ENCODE measurements at places on chromosomes 2 and 18. TPM values are rescaled to one million over a fixed set of nuclear protein-coding genes. Genes with fewer than 3 reads are reported as not detected.
A peak's percentile ranks its signal among the peaks of the same experiment; 100 is the strongest.

DNA sequence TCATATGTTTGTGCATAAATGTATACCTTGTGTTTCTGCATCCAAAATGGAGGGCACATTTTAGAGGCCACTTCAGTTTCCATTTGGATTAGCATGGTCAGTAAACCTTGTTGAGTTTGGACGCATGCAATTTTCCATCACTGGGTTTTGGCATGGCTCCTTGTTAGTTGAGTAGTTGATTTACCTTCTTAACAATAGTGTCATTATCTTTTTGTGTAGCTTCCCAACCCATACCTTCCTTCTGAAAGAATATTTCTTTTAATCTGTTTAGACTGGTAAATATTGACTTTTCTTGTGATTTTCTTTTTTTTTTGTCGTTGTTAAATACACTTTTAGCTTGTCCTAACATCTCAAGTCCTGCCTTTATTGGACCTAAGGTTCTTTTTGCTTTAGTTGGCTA lies 15.5 kb downstream of the RPIA start:
- no peak for DNase-seq

- DNase-seq: no peak
These were observed 103.2 kb downstream of the LRATD1 start for GRCh38 chr2:14735696-14736095.

DNA sequence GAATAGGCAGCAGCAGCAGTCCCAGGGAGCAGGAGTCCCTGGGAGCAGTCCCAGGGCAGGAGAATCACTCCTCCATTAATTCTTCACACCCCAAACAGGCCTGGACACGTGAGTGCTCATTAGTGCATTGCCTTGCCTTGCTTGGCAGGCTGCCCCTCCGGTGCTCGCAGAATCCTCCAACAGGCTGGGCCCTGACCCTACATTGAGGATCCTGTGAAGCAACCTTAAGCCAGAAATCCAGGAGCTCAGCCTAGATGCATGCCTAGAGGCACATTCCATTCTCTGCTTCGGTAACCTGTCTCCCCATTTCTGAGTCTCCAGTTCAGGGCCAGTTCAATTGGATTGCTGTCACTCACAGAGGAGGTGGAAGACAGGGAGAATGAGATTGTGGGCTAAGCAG lies 97.4 kb upstream of the LRATD1 start:
- DNase-seq: no peak

GRCh38 chr18:46372670-46373069 lies 268.5 kb downstream of the HAUS1 start:
- no peak for DNase-seq

GRCh38 chr2:141490886-141491285 lies 639.9 kb downstream of the LRP1B start:
- no peak for DNase-seq

- DNase-seq: peak; percentile 32
These were observed at the start of gene STEAP3 for GRCh38 chr2:119223521-119224390. Gene STEAP3, plus strand, starts transcription at chr2:119223834. Its CDS starts 7,179 bp downstream, at chr2:119231013.

- no peak for DNase-seq
These were observed 120.6 kb upstream of the EML6 start for GRCh38 chr2:54602736-54603322.

- DNase-seq: no peak
These were observed 225.7 kb upstream of the CCDC150 start for GRCh38 chr2:196413821-196414274.

- no peak for DNase-seq
These were observed 51.9 kb upstream of the HNMT start for GRCh38 chr2:137912371-137912770.

- peak; percentile 38 for DNase-seq
These were observed 7.9 kb downstream of the TMEM18 start for GRCh38 chr2:669323-669722.

DNA sequence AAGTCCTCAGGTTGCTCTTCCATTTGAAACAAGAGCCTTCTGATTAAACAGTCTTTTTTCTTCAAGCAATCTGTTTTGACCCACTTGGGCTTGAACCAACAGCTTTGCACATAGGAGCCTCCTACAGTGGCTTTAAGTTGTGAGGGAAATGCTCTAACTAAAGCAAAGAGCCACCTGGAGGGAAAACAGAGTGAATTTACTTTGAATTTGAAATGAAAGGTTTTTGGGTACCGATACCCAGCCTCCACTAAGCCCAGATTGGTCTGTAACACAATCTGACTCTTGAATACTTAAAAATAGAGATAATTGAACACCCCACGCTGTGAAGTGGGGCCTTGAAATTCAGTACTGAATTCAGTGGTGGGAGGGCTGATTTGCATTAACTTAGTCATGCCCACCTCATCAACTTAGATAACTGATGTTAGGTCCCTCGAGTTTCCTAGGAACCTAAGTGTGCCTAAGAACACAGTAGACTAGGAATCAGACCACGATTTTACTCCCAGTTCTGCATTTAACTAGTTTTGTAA lies 56.3 kb upstream of the ACVR1C start:
- DNase-seq: no peak

DNA sequence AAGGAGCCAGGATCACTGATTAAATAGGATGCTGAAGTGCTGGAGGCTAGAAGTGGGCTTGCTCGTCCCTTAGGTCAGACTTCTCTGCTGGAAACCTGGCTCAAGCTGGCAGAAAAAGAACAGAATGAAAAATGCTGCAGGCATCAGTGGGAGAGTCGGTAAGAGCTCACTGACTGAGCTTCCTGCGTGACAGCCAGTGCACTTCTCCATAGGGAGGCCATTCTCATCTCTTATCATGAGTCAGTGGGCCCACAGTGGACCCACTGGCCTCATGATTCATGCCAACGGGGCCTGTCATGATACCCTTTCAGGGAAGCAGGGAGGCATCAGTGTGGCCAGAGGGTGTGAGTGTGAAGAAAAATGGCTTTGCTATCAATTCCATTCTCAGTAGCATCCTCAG lies 498.2 kb downstream of the PTPRM start:
- DNase-seq: no peak

GRCh38 chr2:239962890-239963591 lies 62.1 kb downstream of the NDUFA10 start:
- DNase-seq: no peak

- DNase-seq: no peak
These were observed 14.8 kb downstream of the ERBB4 start for GRCh38 chr2:212523756-212524155.

GRCh38 chr2:137718786-137719185 lies 245.5 kb upstream of the HNMT start:
- no peak for DNase-seq

DNA sequence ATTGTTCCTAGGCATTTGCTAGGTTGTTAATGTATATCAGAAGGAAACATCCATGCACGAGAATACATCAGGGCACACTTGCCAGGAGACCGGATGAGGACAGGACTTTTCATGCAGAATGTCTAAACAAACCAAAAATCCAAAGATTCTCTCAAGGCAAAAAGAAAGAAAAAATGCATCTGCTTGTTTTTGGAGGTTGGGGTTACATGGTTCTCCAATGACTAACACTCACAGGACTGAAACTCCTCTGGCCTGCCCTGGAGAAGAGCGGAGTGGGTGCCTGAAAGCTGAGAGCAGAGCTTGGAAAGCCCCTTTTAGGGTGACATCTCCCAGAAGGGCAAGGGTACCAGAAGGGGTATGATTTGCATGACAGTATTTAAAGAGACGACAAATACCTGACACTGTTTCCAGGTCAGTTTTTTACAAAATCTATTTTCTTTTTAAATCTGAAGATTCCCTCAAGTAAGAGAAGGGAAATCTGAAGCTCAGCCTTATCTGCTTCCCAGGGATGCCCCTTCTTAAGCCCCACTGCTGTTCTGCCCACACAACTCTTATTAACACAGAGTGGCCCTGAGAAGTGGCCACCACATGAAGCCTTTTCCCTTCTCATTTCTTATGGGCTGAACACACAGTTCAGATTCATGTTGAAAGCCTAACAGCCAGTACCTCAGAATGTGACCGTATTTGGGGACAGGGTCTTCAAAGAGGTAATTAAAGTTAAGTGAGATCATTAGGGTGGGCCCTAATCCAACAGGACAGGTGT lies 216.4 kb downstream of the STK39 start:
- peak; percentile 50 for DNase-seq

- DNase-seq: no peak
These were observed 217.9 kb upstream of the ITGA4 start for GRCh38 chr2:181239201-181239799.

DNA sequence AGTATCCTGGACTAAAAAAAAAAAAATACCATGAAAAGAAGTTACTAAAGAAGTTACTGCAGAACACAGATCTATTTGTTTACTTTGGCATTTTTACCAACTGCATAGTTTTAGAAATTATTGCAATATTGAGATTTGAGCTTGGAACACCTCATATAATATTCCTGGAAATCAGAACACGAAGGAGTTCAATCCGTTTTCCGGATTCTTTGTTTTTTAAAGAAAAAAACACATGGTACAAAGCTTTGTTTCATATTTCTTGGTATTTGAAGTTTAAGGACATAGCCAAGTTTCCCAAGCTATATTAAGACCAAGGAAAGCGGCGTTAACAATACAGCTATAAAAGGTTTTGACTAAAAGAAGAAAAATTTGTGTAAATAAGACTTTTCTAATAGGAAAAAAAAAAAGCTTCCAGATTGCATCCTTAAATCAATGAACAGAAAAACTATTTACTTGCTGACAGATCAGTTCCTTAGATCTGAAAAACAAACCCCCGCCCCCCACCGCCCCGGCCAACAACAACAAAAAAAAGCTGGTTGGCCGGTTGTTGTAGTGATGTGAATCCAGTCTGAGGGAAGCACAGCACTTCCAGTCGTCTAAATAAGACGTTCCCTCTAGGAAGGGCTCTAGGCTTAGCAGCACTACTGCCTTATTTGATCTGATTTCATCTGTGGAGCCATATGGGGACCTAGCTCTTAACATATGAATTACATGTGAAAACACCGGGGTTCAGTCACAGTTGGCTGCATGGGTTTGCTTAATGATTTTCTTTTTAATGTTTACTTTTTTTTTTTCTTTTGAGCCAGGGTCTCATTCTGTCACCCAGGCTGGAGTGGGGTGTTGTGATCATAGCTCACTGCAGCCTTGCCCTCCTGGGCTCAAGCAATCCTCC lies 2.5 kb upstream of the RHOB start:
- peak; percentile 89 for DNase-seq

- DNase-seq: peak; percentile 63
These were observed 1.3 kb upstream of the UBE2E3 start for GRCh38 chr2:180978903-180979748.

GRCh38 chr18:5318061-5318700 lies 22.7 kb upstream of the ZBTB14 start:
- no peak for DNase-seq

DNA sequence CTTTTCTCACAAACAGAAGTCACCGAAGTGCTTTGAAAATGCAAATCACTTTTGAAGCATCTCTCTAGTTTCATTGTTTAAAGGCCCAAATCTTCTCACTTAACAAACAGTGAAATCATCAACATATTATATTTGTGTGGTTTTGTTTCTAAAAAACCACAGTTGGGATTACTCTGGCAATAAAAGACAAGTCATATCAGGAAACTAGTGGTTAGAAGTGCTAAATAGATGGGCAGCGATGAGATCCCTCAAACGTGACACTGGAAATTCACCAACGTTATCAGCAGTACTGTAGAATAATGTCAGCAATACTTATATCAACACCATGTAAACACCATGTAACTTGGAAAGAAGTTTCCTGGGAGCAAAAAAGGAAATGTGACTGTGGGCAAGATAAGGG lies 893.5 kb downstream of the SUCLG1 start:
- no peak for DNase-seq

DNA sequence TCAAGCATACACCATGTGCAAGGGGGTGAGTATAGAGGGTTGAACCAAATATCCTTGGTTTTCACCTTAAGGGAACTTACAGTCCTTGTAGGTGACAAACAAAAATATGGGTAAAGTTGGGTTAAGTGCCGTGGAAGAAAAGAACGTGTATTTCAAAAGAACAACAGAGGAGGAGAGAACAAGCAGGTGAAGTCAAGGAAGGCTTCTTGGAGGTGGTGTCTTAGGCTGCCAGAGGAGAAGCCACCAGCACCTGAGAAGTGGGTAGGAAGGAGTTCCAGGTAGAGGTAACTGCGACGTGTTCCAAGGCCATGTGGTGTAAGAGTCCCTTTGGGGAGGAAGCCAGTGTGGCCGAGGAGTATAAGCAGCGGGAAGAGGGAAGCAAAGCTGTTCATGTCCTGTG lies 27.2 kb downstream of the CABLES1 start:
- no peak for DNase-seq

DNA sequence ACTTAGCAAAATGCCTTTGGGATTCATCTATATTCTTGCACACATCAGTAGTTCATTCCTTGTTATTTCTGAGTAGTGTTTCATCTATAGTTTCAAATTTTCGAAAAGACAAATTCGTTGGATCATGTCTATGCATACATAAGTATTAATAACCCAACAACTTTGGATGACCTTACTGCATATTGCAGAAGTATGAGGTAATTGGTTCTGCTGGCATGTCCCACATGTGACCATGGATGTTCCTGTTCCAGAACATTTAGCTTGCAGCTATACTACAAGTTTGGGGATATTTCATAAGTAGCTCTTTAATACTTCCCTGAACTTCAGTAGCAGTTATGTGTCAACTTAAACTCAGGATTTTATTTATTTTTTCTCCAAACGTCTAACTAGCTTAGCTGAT lies 44.9 kb downstream of the APLF start:
- DNase-seq: no peak

DNA sequence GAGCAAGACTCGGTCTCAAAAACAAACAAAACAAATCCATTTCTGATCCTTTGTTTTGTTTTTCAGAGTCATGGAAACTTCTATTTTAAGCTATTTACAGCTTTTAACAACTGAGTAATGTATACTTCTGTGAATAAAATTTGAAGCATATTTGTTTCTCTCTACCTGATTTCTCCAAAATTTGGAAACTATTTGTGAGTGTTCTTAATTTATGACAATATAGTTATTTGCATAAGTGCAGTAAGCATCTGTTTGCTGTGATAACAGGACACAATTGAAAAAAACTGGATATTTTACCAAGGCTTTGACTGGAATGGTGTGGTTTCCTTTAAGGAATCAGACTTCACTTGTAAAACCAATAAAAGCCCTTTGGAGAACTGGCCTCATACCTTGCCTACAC lies 53.3 kb upstream of the GULP1 start:
- DNase-seq: no peak

The GPAT2 gene
- 10.2 TPM for total RNA-seq

The SRD5A2 gene
- total RNA-seq: not detected

The HMSD gene
- total RNA-seq: 0.09 TPM

The CFAP65 gene
- total RNA-seq: not detected

The ABCG8 gene
- not detected for total RNA-seq

The BUB1 gene
- total RNA-seq: 5.9 TPM

The GPBAR1 gene
- not detected for total RNA-seq

The MGAT4A gene
- total RNA-seq: 0.36 TPM

The FARSB gene
- total RNA-seq: 6.5 TPM
